Large intestine (tissue), 12 donors: ENCODE measurements at places on chromosomes 3 and 15. TPM values are rescaled to one million over a fixed set of nuclear protein-coding genes. Genes with fewer than 3 reads are reported as not detected.

- no peaks in the 10 kb centered on the region for H3K27me3 ChIP-seq
- no peak overlapping the region for H3K27ac ChIP-seq
- no peak for DNase-seq
- H3K4me3 ChIP-seq, result no peak overlapping the region
- H3K4me1 ChIP-seq, result peaks cover 5% of the 10 kb centered on the region
These were observed 24.7 kb upstream of the TM2D3 start for GRCh38 chr15:101676921-101677329.

DNA sequence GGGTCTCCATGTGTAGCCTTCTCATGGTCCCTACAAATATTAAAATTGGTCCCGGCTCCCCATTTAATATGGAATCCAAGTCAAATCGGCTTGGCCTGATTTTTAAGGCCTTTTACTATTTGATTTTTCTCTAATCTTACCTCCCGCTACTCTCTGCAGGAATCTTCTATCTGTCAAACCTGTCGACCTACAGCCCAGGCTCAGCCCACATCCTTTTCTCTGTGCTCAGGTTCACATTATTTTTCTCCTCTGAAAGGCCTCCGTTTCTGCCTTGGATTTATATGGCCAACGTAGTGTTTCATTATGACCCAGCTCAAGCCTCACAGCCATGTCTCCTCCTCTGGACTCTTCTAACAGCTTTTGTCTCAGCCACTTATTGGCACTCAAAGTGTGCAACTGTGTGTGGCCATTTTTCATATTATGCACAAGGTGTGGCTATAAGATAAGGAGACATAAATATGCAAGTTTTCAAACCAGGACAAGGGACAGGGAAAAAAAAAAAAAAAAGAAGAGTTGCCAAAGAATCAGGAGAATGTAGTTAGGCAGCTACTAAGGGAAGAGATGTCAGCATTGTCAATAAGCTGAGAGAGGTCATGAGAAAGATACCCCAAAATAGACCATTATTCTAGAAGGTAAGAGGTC is 2.1 kb upstream of the GLCE start:
- H3K27me3 ChIP-seq, result no peaks in the 10 kb centered on the region
- peaks cover 2% of the 10 kb centered on the region for H3K4me1 ChIP-seq
- H3K36me3 ChIP-seq, result no peaks in the 10 kb centered on the region
- DNase-seq, result no peak
- no peak overlapping the region for H3K27ac ChIP-seq

DNA sequence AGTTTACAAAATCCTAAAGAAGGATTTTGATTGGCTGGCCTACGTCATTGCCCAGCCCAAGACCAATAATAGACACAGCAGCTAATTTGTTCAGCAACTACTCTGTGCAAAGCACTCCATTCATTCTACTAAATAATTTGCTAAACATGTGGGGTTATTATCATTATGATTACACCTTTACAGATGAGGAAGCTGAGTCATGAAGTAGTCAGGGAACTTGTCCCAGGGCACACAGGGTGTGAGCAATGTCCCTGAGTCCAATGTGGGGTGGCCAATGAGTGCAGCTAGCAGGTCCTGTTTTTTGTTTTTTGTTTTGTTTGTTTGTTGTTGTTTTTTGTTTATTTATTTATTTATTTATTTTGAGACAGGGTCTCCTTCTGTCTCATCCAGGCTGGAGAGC is 183.6 kb downstream of the ABHD5 start:
- H3K36me3 ChIP-seq, result no peaks in the 10 kb centered on the region
- H3K27ac ChIP-seq, result no peak overlapping the region
- H3K4me3 ChIP-seq, result no peak overlapping the region
- H3K4me1 ChIP-seq, result no peaks in the 10 kb centered on the region
- DNase-seq, result no peak
- H3K27me3 ChIP-seq, result peaks cover 26% of the 10 kb centered on the region

- no peaks in the 10 kb centered on the region for H3K36me3 ChIP-seq
- no peaks in the 10 kb centered on the region for H3K27me3 ChIP-seq
- H3K4me1 ChIP-seq, result no peaks in the 10 kb centered on the region
- no peak for DNase-seq
- H3K27ac ChIP-seq, result no peak overlapping the region
These were observed 155.5 kb downstream of the FNDC3B start for GRCh38 chr3:172194702-172195406.

GRCh38 chr15:62126364-62126763 is 38.7 kb downstream of the C2CD4B start:
- H3K4me3 ChIP-seq, result no peak overlapping the region
- H3K36me3 ChIP-seq, result no peaks in the 10 kb centered on the region
- H3K27me3 ChIP-seq, result no peaks in the 10 kb centered on the region
- no peak for DNase-seq
- H3K4me1 ChIP-seq, result peaks cover 19% of the 10 kb centered on the region

DNA sequence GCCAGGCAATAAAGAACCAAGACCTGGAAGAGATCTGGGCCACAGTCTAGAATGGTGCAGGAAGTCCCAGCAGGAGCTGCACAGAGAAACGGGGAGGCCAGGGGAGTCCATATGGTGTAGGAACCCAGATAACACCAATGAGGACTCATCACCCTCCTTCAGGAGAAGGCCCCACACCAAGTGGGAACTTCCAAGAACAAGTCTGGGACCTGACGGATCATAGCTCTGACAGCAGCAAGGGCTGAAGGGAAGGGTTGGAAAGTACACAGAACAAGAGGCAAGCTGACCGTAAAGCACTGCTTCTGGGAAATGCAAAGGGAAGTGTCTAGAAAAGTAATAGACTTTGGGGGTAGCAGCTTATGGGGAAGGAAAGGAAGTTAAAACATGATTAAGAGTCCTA is 34.5 kb downstream of the ANO10 start:
- H3K36me3 ChIP-seq, result peaks cover 6% of the 10 kb centered on the region
- DNase-seq, result no peak
- no peak overlapping the region for H3K27ac ChIP-seq
- H3K27me3 ChIP-seq, result no peaks in the 10 kb centered on the region
- H3K4me3 ChIP-seq, result no peak overlapping the region
- H3K4me1 ChIP-seq, result no peaks in the 10 kb centered on the region

DNA sequence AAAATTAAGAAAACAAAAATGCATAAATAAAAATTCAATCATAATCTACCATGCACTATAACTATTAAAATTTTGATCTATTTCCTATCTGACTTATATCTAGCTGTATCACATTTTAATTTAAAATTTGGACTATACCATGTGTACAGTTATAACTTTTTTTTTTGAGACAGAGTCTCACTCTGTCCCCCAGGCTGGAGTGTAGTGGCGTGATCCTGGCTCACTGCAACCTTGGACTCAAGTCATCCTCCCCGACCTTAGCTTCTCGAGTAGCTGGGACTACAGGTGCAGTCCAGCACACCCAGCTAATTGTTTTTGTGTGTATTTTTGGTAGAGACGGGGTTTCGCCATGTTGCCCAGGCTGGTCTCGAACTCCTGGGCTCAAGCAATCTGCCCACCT is 119.9 kb downstream of the ADAM10 start:
- no peak overlapping the region for H3K4me3 ChIP-seq
- H3K27me3 ChIP-seq, result no peaks in the 10 kb centered on the region
- no peak overlapping the region for H3K27ac ChIP-seq
- peaks cover 4% of the 10 kb centered on the region for H3K4me1 ChIP-seq
- no peak for DNase-seq
- H3K36me3 ChIP-seq, result peaks cover 18% of the 10 kb centered on the region

Gene GOLGA8M
- polyA plus RNA-seq, result 1.3 TPM

Gene C3orf20
- polyA plus RNA-seq, result not detected

Gene CYP1A2
- polyA plus RNA-seq, result not detected

Gene CRABP1
- 16.9 TPM for polyA plus RNA-seq
